Aorta (tissue), 5 donors: ENCODE measurements at places on chromosomes 12 and 14. TPM values are rescaled to one million over a fixed set of nuclear protein-coding genes. Genes with fewer than 3 reads are reported as not detected.

- H3K27ac ChIP-seq: no peak overlapping the region
- no peaks in the 10 kb centered on the region for H3K36me3 ChIP-seq
- no peaks in the 10 kb centered on the region for H3K27me3 ChIP-seq
- peaks cover under 1% of the 10 kb centered on the region for H3K4me1 ChIP-seq
Observed at GRCh38 chr14:104788161-104788818, 7.3 kb downstream of the AKT1 start.

GRCh38 chr12:24173067-24173466 is 223.6 kb upstream of the SOX5 start:
- no peak for DNase-seq
- no peak overlapping the region for H3K4me3 ChIP-seq
- no peak overlapping the region for H3K27ac ChIP-seq
- H3K36me3 ChIP-seq: no peaks in the 10 kb centered on the region
- H3K27me3 ChIP-seq: no peaks in the 10 kb centered on the region

- H3K4me1 ChIP-seq: no peaks in the 10 kb centered on the region
- no peak overlapping the region for H3K27ac ChIP-seq
- no peaks in the 10 kb centered on the region for H3K27me3 ChIP-seq
- DNase-seq: peak; percentile 83
- H3K36me3 ChIP-seq: no peaks in the 10 kb centered on the region
- H3K4me3 ChIP-seq: no peak overlapping the region
Observed at GRCh38 chr14:92726135-92726932, 22.1 kb downstream of the LGMN start.

GRCh38 chr14:95354834-95355233 is 35.1 kb upstream of the CLMN start:
- no peak overlapping the region for H3K27ac ChIP-seq
- H3K36me3 ChIP-seq: no peaks in the 10 kb centered on the region
- H3K4me1 ChIP-seq: no peaks in the 10 kb centered on the region

DNA sequence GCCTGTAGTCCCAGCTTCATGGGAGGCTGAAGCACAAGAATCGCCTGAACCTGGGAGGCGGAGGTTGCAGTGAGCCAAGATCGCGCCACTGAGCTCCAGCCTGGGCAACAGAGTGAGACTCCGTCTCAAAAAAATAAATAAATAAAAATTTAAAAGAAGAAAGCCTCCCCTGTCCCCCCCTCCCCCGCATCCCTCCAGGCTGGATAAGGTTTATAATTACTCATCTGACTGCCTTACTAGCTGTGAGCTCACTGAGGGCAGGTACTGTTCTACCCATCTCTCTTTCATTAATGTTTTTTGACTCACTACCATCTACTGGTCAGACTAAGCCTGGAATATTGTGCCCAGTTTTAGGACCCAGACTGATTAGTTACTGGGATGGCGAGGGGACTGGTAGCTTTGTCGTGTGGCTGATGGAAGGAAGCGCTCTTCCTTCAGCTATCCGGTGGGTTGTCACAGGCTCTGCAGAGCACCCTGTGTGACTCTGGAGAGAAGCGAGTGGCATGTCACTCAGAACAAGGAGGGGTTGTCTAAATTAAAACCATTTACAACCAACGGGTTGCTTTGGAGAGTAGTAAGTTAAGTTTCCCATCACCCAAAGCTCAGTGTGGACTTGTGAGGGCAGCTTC is 16.9 kb downstream of the EVL start:
- no peak overlapping the region for H3K4me3 ChIP-seq
- H3K36me3 ChIP-seq: no peaks in the 10 kb centered on the region
- no peak overlapping the region for H3K27ac ChIP-seq

- DNase-seq: no peak
- no peak overlapping the region for H3K4me3 ChIP-seq
- H3K36me3 ChIP-seq: no peaks in the 10 kb centered on the region
- no peak overlapping the region for H3K27ac ChIP-seq
- no peaks in the 10 kb centered on the region for H3K4me1 ChIP-seq
- no peaks in the 10 kb centered on the region for H3K27me3 ChIP-seq
Observed at GRCh38 chr14:54808326-54809161, 94.1 kb downstream of the GCH1 start.

GRCh38 chr14:69314327-69314726 is 54.4 kb downstream of the GALNT16 start:
- no peak overlapping the region for H3K4me3 ChIP-seq
- H3K36me3 ChIP-seq: no peaks in the 10 kb centered on the region
- H3K27ac ChIP-seq: no peak overlapping the region
- no peaks in the 10 kb centered on the region for H3K27me3 ChIP-seq
- no peak for DNase-seq

DNA sequence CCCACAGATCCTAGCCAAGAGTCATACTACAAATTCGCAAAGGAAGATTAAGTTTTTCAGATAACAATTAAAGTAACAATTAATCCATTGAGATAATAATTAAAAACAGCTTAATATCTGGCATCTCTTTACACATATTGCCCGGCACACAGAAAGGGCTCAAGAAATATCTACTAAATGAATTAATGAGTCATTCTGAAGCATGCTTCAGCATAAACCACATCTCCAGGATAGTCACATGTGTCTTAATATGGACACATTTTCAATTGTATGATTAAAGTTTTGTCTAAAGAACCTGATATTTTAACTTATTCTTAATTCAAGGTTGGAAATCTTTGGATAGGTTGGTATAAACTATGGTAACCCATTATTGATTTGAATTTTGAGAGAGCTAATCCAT is 9.6 kb downstream of the ITPR2 start:
- H3K27me3 ChIP-seq: no peaks in the 10 kb centered on the region
- H3K27ac ChIP-seq: no peak overlapping the region
- H3K4me1 ChIP-seq: no peaks in the 10 kb centered on the region
- DNase-seq: no peak
- H3K36me3 ChIP-seq: no peaks in the 10 kb centered on the region

LMBR1L gene
- polyA plus RNA-seq: 5.6 TPM

NR4A1 gene
- polyA plus RNA-seq: 48.2 TPM
